ENCODE measurements at places on chromosomes 5 and 9. TPM values are rescaled to one million over a fixed set of nuclear protein-coding genes. Genes with fewer than 3 reads are reported as not detected.

DNA sequence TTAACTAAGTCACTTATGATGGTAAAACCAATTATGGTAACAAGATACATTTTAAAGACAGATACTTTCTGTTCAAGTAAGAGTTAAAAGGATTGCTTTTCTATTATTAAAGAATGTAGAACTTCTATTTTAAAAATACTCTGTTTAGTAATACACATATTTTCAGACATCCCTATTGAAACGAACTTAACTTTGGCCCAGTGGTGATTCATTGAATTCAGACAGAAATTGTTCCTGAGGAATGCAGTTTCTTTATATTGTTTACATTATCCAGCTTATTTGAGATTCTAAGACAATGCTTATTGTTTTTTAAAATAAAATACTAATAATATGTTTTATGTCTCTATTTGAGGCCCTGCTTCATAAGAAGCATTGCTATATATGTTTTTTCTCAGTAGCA is 816.4 kb downstream of the SEMA5A start:
- H3K4me3 ChIP-seq, result no peak overlapping the region
- no peaks in the 10 kb centered on the region for H3K4me1 ChIP-seq
- DNase-seq, result no peak
- H3K36me3 ChIP-seq, result peaks cover 2% of the 10 kb centered on the region
- H3K27ac ChIP-seq, result no peak overlapping the region
- no peaks in the 10 kb centered on the region for H3K27me3 ChIP-seq

GRCh38 chr5:68528821-68529273 is 313.3 kb downstream of the PIK3R1 start:
- no peak overlapping the region for H3K27ac ChIP-seq
- no peak for DNase-seq
- peaks cover 5% of the 10 kb centered on the region for H3K36me3 ChIP-seq
- no peak overlapping the region for H3K4me3 ChIP-seq
- peaks cover 5% of the 10 kb centered on the region for H3K27me3 ChIP-seq

BRD3OS gene
- 30.7 TPM for total RNA-seq

DNA sequence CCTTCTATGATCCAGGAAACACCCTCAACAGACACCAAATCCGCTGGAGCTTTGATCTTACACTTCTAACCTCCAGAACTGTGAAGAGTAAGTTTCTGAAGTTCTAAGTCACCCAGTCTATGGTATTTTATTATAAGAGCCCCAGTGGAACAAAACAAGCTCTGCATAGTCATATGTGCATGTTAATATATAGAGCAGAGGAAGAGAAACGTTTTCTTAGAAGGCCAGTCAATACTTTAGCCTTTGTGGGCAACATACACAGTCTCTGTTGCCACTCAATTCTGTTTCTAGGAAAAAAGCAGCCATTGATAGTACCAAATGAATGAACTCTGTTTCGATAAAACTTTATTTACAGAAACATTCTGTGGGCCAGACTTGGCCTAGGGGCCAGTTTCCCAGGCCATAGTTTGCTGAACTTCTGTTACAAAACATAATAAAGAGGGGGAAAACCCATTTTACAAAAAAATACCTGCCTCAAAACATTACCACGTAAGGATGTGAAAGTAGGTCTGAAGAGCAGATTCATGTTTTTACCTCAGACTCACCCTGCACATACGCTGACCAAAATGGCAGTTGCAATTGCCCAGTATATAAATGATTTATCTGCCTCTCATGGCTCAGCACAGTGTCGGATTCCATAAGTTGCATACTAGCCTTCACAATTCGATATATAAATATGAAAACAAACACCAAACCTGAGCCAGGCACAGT is 350.5 kb downstream of the SLIT3 start:
- no peaks in the 10 kb centered on the region for H3K36me3 ChIP-seq
- H3K27ac ChIP-seq, result no peak overlapping the region
- DNase-seq, result no peak

TMEM252 gene
- total RNA-seq, result not detected

RNF180 gene
- total RNA-seq, result 5.0 TPM

DNA sequence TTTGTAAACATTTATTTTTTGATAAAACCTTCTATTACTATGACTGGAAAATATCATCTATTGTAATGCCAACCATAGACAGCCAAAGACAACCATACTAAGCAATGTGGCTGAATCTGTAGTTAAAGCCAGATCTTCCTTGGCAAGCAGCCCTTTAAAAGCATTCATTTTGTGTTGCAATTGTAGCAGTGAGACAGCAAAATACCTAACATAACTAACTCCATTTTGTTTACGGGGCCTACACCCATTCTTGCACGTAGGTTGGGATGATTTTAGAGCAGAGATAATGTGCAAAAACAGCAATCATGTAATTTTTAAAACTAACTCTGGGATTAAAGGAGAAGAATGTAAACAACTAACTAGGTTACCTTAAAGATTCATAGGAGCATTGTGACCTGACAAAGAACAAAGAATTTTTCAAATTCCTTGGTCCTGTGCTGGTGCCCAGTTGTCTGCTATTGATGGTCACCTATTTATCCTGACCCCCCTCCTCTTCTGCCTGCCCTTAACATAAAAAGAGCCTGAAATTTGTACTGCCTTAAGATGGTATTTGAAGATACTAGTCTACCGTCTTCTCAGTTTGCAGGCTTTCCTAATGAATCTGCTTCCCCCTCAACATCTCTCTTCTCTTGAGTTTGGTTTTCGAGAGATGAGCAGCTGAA is 10.6 kb downstream of the IFNA1 start:
- no peak overlapping the region for H3K4me3 ChIP-seq
- no peaks in the 10 kb centered on the region for H3K36me3 ChIP-seq
- H3K27ac ChIP-seq, result no peak overlapping the region
- no peaks in the 10 kb centered on the region for H3K4me1 ChIP-seq
- peaks cover 2% of the 10 kb centered on the region for H3K27me3 ChIP-seq

GRCh38 chr9:134367791-134368490 is 41.7 kb downstream of the RXRA start:
- DNase-seq, result no peak
- H3K4me1 ChIP-seq, result peaks cover 10% of the 10 kb centered on the region
- no peaks in the 10 kb centered on the region for H3K27me3 ChIP-seq

- peaks cover 15% of the 10 kb centered on the region for H3K4me1 ChIP-seq
- H3K36me3 ChIP-seq, result no peaks in the 10 kb centered on the region
- no peaks in the 10 kb centered on the region for H3K27me3 ChIP-seq
- no peak overlapping the region for H3K4me3 ChIP-seq
Observed at GRCh38 chr5:17132444-17133083, 84.9 kb upstream of the BASP1 start.

DNA sequence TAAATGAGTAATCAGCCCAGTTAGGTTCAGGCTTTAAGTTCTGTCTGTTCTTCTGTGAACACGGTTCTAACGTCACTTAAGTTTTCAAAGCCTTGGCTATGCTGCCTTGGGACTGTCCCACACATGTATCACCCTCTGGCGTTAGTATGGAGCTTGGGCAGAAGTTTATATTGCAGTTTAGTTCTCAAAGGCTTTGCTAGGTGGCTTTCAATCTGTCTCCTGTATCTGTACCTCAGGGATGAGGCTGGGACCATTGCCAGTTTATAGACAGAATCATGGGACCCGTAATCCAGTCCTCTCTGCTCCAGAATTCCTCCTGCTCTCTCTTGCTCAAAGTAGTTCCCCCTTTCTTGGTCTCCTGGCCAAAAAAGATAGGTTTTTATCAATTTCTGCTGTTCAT is 12.1 kb downstream of the C9orf40 start:
- no peaks in the 10 kb centered on the region for H3K27me3 ChIP-seq
- no peak for DNase-seq
- no peak overlapping the region for H3K27ac ChIP-seq
- H3K36me3 ChIP-seq, result no peaks in the 10 kb centered on the region
- no peak overlapping the region for H3K4me3 ChIP-seq

MEGF10 gene
- 96.1 TPM for total RNA-seq

SLC4A9 gene
- total RNA-seq, result not detected

GRCh38 chr5:54426209-54426608 is 29.3 kb upstream of the HSPB3 start:
- no peak overlapping the region for H3K4me3 ChIP-seq
- H3K27ac ChIP-seq, result no peak overlapping the region
- H3K36me3 ChIP-seq, result no peaks in the 10 kb centered on the region

DNA sequence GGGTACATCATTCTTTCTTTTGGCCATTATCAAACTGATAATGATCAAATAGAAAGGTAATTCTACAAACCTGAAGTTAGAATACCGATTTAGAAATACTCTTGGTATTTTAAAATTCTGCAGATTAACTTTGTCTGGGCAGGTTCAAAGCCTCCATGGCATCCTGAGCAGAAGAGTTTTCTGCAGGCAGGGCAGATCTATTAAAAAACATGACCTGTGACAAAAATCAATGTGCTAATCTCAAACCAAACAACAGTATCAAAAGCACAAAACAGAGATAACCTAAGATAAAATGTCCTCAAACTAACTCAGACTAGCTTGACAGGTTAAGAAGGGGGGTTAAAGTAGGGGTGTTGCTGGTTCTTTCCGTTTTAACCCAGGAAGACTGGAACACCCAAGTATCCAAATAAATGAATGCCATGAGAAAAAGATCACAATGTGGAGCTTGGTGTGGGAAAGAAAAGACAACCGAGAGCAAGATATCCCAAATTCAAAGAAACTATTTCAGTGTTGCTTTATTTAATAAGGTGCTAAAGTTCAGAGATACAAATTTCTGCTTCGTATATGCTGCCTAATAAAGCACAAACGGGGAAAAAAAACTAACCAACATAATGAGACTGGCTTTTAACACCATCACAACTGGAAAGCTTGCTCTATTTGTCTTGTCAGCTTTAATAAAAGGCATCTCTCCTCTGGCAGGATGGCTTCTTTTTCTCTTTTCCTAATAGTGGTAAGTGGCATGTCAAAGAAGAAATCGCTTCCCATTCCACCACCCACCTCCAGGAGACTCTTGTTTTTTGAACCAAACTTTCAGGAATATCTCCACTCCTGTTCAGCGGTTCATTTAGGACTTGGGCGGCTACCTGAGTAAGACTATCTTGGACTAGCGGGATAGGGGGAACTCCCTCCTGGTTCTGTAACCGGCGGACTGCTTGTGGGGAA is 2.3 kb downstream of the EFNA5 start:
- no peaks in the 10 kb centered on the region for H3K27me3 ChIP-seq
- H3K27ac ChIP-seq, result peak overlapping the region; percentile 94
- H3K4me1 ChIP-seq, result peaks cover 34% of the 10 kb centered on the region

PTCH1 gene
- total RNA-seq, result 70.8 TPM

GRCh38 chr5:4453655-4454054 is 686.5 kb upstream of the ADAMTS16 start:
- no peak for DNase-seq
- H3K4me1 ChIP-seq, result no peaks in the 10 kb centered on the region
- no peaks in the 10 kb centered on the region for H3K36me3 ChIP-seq
- H3K27ac ChIP-seq, result no peak overlapping the region

CTNND2 gene
- 39.4 TPM for total RNA-seq

FAXDC2 gene
- total RNA-seq, result 2.9 TPM

SNCB gene
- 0.96 TPM for total RNA-seq

TOR2A gene
- 25.7 TPM for total RNA-seq

DNA sequence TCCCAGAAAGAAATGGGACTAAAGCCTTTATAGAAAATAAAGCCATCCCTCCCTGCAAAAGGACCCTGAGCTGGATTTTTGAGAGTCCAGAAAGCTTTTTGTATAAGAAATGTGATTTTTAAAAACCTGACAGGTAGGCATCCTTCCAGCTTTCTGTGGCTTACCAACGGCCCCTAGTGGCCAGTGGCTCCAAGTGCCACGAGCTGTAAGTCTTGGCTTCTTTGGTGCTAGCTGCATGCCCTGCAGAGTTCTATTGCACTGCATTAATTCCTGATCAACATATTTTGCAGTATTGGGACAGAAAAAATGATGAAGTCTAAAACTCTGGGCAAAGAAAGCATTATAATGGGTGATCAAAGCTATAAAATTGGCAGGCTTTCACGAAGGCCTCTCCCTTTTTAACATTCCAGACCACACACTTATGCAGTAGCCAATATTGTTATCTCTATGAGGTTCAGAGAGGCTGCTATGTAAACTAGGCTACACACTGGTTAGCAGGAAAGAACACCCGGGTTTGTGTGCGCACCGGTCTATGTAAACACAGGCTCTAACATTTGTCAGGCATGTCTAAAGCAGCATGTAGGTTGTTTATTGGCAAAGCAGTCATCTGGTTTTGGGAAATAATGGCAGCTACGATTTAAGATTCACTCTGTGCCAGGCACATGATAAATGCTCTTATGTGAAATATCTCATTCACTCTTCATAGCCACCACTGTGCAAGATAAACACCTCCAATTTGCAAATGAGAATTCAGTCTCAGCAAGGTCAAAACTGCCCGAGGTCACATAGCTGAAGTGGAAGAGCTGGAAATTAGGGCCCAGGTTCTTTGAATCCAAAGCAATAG is 55.2 kb downstream of the NMUR2 start:
- DNase-seq, result peak; percentile 44
- peaks cover 5% of the 10 kb centered on the region for H3K27me3 ChIP-seq
- H3K36me3 ChIP-seq, result no peaks in the 10 kb centered on the region
- no peak overlapping the region for H3K27ac ChIP-seq
- no peaks in the 10 kb centered on the region for H3K4me1 ChIP-seq
- H3K4me3 ChIP-seq, result no peak overlapping the region

DNA sequence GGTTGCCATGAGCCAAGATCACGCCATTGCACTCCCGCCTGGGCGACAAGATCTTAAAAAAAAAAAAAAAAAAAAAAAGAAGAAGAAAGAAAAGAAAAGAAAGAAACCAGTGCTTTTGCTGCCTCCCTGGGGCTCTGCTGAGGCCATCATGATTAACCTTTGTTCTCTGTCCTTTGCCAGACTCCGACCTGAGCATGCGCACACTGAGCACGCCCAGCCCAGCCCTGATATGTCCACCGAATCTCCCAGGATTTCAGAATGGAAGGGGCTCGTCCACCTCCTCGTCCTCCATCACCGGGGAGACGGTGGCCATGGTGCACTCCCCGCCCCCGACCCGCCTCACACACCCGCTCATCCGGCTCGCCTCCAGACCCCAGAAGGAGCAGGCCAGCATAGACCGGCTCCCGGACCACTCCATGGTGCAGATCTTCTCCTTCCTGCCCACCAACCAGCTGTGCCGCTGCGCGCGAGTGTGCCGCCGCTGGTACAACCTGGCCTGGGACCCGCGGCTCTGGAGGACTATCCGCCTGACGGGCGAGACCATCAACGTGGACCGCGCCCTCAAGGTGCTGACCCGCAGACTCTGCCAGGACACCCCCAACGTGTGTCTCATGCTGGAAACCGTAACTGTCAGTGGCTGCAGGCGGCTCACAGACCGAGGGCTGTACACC is 251.7 kb downstream of the MARCHF11 start:
- peaks cover 7% of the 10 kb centered on the region for H3K36me3 ChIP-seq
- no peaks in the 10 kb centered on the region for H3K4me1 ChIP-seq
- H3K27ac ChIP-seq, result no peak overlapping the region
- no peak for DNase-seq
- no peaks in the 10 kb centered on the region for H3K27me3 ChIP-seq

CCDC69 gene
- total RNA-seq, result 1.8 TPM

- peaks cover 44% of the 10 kb centered on the region for H3K4me1 ChIP-seq
- DNase-seq, result no peak
- H3K36me3 ChIP-seq, result no peaks in the 10 kb centered on the region
Observed at GRCh38 chr5:142685418-142686209, at the start of gene FGF1. TSS of gene FGF1 (minus strand) at chr5:142686090. CDS start at chr5:142614127, 71,963 bp downstream.
